ENCODE measurements at places on chromosomes 12 and 14.
A peak's percentile ranks its signal among the peaks of the same experiment; 100 is the strongest.

DNA sequence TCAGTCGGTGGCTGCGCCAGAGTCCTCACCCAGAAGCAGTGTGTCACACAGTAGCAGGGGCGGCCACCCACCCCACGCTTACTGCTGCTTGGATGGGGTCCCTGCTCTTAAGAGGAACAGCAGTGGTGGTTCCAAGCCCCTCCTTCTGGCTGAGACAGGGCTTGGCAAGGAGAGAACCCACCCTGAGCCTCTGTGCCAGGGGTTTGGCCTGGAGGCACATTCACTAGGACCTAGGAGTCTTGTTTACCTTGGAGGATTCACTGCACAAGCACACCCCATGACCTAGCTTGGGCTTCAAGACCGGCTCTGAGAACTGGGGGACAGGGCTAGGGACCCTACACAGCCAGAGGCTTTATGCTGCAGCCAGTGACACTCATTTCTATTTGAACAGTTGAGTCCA is 78.6 kb downstream of the NT5DC3 start:
- no peak for DNase-seq

DNA sequence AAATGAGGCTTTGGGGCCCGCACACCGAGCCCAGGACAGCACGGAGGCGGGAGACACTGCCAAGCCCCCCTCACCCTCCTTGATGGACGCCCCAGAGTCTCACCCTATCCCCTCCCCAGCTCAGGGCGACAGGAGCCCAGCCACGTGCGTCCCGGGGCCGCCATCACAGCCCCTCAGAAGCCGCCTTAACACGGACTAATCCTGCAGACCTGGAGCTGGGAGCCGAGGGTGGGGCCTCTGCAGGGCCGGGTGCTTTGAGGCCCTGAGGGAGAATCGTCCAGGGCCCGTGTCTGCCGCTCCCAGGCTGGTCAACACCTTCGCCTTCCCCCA is 79.7 kb upstream of the FBRSL1 start:
- DNase-seq, result no peak

DNA sequence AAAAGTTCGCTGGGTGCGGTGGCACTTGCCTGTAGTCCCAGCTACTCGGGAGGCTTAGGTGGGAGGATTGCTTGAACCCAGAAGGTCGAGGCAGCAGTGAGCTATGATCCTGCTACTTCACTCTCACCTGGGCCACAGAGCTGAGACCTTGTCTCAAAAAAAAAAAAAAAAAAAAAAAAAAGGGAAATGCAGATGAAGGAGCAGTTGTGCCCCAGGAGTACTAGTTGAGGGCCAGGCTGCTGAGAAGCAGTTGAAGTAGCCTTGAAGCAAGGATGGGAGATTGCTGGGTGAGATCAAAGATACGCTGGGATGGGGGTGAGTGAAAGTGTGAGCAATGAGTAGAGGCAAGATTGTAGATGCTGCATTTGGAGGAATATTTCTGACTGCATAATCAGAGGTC is 93.4 kb upstream of the DNM1L start:
- DNase-seq, result no peak

- no peak for DNase-seq
Measured at GRCh38 chr12:29455087-29455486, 42.4 kb downstream of the OVCH1 start.

- no peak for DNase-seq
Measured at GRCh38 chr14:80100681-80101080, 110.6 kb downstream of the DIO2 start.

DNA sequence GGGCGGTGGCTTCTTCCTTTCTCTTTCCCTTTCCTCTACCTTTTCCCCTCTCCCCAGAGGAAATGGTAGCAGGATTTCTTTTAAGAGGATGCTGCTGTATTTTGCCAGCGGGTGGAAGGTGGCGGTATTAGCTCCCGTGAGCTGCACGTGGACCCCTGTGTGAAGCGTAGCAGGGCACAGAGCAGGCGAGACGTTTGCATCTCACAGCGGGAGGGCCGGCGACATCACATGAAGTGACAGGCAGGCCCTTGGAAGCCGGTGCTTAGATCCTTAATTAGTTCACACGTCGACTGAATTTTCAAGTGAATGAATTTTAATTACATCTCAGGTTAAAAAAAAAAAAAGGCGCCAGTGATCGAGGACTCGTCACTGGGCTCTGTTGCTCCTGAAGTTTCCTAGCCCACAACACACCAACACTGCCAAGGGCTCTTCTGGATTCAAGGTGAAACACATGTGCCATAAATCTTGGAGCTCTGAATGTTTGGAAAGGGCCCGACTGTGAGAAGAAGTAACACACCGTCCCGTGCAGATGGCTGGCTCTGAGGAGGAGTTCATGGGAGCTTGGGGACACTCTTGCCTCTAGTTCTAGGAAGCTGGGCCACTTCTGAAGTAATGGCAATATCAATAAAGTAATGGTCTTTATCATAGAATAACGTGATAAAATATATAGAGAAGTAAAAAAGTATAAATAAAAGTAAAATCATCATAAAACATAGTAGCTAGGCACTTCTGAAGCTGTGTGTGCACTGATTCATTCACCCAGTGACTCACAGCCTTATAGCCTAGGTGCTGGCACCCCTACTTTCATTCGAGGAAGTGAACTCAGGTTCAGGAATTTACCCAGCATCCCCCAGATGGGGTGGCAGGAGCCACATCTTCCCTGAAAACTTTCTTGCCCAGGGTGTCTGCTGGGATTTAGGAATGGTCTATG is 75.3 kb downstream of the AACS start:
- DNase-seq, result peak; percentile 44

GRCh38 chr14:78608998-78609787 is 439.0 kb downstream of the NRXN3 start:
- DNase-seq, result no peak

DNA sequence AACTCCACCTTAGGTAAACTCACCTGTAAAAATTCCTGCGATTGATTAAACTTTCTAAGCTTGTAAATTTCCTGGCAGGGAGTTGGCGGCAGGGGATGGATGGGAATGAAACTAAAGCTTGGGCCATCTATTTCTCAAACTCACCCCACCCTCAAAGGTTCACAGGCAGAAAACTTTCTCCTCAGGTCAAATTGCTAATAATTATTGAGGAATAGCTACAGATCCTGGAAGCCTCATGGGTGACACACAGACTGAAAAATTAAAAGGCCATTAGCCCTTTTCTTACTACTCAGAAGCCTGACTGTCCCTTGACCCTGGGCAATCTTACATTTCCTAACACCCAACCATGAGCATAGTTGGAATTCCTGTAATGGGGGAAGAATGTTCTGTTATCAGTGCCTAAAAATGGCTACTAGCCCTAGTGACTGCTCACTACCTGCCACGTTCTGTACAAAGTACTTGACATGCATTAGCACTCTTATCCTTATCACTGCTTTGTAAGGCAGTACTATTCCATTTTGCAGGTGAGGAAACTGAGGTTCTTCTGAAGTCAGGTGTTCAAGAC is 12.4 kb upstream of the SYNDIG1L start:
- DNase-seq, result no peak

- DNase-seq, result no peak
Measured at GRCh38 chr14:88823968-88824313, 510 bp upstream of the TTC8 start.
